ENCODE measurements at places on chromosomes 7 and 10.

DNA sequence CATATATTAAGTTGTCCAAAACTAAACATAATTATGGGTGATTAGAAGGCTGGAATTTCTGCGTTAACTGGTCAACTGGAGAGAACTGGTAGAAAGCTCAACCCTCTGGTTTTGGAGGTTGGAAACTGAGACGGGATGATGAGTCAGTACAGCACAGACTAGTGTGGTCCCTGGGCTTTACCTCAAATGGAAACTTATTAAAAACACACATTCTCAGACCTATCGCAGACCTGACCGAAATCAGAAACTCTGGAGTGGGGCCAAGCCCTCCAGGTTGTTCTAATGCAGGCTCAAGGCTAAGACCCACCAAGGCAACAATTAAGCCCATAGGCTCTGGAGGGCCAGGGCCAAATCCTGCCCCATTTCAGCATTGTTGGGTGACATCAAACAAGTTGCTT lies 136.9 kb downstream of the KCNMA1 start:
- no peak for DNase-seq

GRCh38 chr7:45662018-45662417 lies 87.8 kb downstream of the ADCY1 start:
- DNase-seq = no peak

GRCh38 chr10:126110489-126111180 lies 214.3 kb downstream of the FANK1 start:
- no peak for DNase-seq

DNA sequence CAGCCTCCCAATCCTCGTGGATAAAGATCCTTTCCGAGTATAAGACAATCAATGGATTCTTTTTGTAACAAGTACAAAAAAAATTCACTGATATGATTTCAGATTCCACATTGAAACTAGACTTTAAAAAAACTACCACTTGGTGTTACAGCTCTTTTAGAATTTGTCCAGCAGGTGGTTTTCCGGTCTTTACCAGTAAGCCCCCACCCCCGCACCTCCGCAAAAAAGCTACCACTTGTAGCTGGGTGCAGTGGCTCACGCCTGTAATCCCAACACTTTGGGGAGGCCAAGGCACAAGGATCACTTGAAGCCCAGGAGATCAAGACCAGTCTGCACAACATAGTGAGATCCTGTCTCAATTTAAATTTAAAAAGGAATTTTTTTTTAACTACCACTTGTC lies 19.8 kb downstream of the IGF2BP3 start:
- DNase-seq = no peak

Measured in ELF-1 (cell line).